ENCODE measurements at places on chromosomes 12 and 14. TPM values are rescaled to one million over a fixed set of nuclear protein-coding genes. Genes with fewer than 3 reads are reported as not detected.

- no peaks in the 10 kb centered on the region for H3K4me1 ChIP-seq
- no peak overlapping the region for H3K27ac ChIP-seq
- no peaks in the 10 kb centered on the region for H3K27me3 ChIP-seq
- H3K4me3 ChIP-seq: no peak overlapping the region
These were observed 89.9 kb upstream of the PPP4R3A start for GRCh38 chr14:91599994-91600393.

- no peaks in the 10 kb centered on the region for H3K27me3 ChIP-seq
- no peak overlapping the region for H3K27ac ChIP-seq
- no peak overlapping the region for H3K4me3 ChIP-seq
- H3K4me1 ChIP-seq: peaks cover 7% of the 10 kb centered on the region
- DNase-seq: no peak
- H3K36me3 ChIP-seq: no peaks in the 10 kb centered on the region
These were observed 15.3 kb upstream of the PIK3C2G start for GRCh38 chr12:18246066-18246465.

DNA sequence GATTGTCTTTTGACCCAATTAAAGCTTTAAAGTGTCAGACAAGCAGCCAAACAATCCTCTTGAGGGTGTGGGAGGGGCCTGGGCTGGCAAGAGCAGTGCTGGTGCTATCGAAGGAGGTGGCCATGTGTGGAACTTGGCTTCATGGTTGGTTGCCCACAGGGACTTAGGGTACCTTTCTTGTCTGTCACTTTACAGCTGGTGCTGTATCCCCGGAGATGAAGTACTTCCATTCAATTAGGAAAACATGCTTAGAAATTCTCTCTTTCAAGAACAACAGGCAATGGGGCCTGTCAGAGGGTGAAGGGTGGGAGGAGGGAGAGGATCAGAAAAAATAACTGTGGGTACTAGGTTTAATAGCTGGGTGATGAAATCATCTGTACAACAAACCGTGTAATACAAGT, 86.5 kb downstream of the DAAM1 start:
- DNase-seq: no peak
- no peaks in the 10 kb centered on the region for H3K27me3 ChIP-seq
- no peak overlapping the region for H3K4me3 ChIP-seq
- no peaks in the 10 kb centered on the region for H3K36me3 ChIP-seq
- peaks cover 46% of the 10 kb centered on the region for H3K4me1 ChIP-seq
- peak overlapping the region; percentile 74 for H3K27ac ChIP-seq

Gene KLRC3
- total RNA-seq: not detected

Gene SYNDIG1L
- total RNA-seq: 0.32 TPM

GRCh38 chr12:104669089-104669721, 212.5 kb downstream of the CHST11 start:
- peak; percentile 75 for DNase-seq
- no peak overlapping the region for H3K4me3 ChIP-seq
- H3K36me3 ChIP-seq: no peaks in the 10 kb centered on the region
- no peaks in the 10 kb centered on the region for H3K27me3 ChIP-seq
- peaks cover 62% of the 10 kb centered on the region for H3K4me1 ChIP-seq
- H3K27ac ChIP-seq: peak overlapping the region; percentile 49

- no peaks in the 10 kb centered on the region for H3K27me3 ChIP-seq
- H3K27ac ChIP-seq: no peak overlapping the region
- H3K36me3 ChIP-seq: no peaks in the 10 kb centered on the region
- no peak for DNase-seq
- no peak overlapping the region for H3K4me3 ChIP-seq
These were observed 149.0 kb upstream of the RMST start for GRCh38 chr12:97313471-97314190.

GRCh38 chr14:85620947-85621346, 91.0 kb downstream of the FLRT2 start:
- no peaks in the 10 kb centered on the region for H3K4me1 ChIP-seq
- DNase-seq: no peak
- no peak overlapping the region for H3K4me3 ChIP-seq
- H3K27me3 ChIP-seq: no peaks in the 10 kb centered on the region
- H3K36me3 ChIP-seq: peaks cover 27% of the 10 kb centered on the region
- no peak overlapping the region for H3K27ac ChIP-seq

GRCh38 chr14:64118892-64119291, 175.3 kb downstream of the ESR2 start:
- H3K4me3 ChIP-seq: no peak overlapping the region
- no peak for DNase-seq
- peaks cover 61% of the 10 kb centered on the region for H3K36me3 ChIP-seq
- peaks cover 7% of the 10 kb centered on the region for H3K4me1 ChIP-seq
- H3K27me3 ChIP-seq: no peaks in the 10 kb centered on the region

Gene LMO3
- total RNA-seq: 1.4 TPM

DNA sequence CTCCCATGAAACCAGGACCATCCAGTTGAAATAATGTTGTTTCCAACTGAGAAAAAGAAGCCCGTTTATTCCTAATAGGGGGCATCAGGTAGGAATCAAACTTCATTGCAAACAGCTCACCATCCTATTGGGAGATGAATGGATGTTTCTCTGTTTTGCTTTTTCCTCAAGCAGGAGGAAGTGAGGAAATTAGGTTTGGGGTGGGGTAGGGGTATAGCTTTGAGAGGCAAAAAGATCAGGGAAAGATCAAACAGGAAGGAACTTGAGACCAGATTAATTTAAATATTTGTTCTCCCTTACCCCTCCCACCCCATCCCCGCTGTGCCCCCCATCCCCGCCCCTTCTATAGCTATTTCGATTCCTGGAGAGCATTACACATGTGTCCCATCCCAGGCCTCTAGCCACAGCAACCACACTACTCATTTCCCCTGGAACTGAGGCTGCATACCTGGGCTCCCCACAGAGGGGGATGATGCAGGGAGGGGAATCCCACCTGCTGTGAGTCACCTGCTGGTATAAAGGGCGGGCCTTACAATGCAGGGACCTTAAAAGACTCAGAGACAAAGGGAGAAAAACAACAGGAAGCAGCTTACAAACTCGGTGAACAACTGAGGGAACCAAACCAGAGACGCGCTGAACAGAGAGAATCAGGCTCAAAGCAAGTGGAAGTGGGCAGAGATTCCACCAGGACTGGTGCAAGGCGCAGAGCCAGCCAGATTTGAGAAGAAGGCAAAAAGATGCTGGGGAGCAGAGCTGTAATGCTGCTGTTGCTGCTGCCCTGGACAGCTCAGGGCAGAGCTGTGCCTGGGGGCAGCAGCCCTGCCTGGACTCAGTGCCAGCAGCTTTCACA, at the start of gene IL23A:
Gene IL23A (plus strand): TSS at position 577 of the 850 bp plus-strand sequence. CDS start 161 bp downstream, at position 738.
- no peak for DNase-seq
- no peak within 1 kb of the TSS for H3K4me3 ChIP-seq
- H3K36me3 ChIP-seq: peaks cover 18% of the 10 kb centered on the region
- H3K27me3 ChIP-seq: no peaks in the 10 kb centered on the region
- H3K4me1 ChIP-seq: peaks cover 6% of the 10 kb centered on the region
- no peak within 1 kb of the TSS for H3K27ac ChIP-seq

DNA sequence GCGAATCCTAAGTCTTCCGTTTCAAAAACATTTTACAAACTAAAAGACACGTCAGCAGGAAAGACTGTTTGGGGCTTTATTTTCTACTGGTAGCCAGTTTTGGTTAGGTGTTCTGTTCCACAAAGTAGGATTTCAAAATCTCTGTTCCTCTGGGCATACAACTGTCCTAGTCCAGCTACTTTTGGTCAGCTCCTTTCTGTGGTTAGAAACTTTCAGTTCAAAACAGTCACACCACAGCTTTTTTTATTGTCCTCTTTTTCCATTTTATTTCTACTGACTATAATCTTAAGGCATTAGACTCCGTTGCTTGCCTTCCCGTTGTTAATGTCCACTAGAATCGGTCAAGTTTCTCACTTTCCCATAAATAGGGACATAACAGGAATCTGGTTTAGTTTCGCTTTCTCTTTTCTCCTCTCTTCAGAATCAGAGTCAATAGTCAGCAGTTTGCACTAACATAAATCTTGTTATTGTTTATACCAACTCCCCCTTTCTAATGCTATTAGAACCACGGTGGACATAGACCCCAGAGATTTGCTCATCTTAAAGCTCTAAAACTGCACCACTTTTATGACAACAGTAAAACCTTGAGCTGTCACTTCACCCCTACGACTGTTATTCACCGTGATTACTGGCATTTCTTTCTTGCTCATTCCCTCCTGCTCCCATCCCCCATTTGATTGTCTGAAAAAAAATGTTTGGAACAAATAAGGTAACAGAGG, 41.5 kb upstream of the NPAS3 start:
- peak overlapping the region; percentile 61 for H3K27ac ChIP-seq
- no peak for DNase-seq
- H3K4me1 ChIP-seq: no peaks in the 10 kb centered on the region
- H3K36me3 ChIP-seq: no peaks in the 10 kb centered on the region
- peak overlapping the region; percentile 46 for H3K4me3 ChIP-seq

DNA sequence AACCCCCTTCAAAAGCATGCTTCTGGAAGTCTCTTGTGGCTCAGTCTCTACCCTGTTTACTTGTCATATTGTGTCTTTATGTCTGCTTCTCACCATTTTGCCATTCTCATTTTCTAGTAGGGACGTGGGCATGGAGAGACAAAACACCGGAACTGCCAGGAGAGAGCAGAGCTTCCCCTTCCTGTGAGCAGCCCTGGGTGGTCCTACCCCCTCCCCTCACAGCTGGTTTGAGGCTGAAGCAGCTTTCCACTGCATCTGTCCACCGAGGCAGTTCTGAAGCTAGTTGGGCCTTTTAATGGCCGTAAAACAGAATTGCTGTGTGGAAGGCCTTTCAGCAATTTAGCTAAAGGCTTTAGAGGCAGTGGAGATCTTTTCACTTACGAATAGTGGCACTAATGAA, 77.0 kb downstream of the PELI2 start:
- H3K4me3 ChIP-seq: no peak overlapping the region
- H3K36me3 ChIP-seq: no peaks in the 10 kb centered on the region
- no peak for DNase-seq
- H3K27me3 ChIP-seq: no peaks in the 10 kb centered on the region
- H3K4me1 ChIP-seq: peaks cover 22% of the 10 kb centered on the region

Gene DAO
- not detected for total RNA-seq

Gene POMT2
- 72.0 TPM for total RNA-seq

- H3K36me3 ChIP-seq: peaks cover 64% of the 10 kb centered on the region
- DNase-seq: no peak
- H3K27ac ChIP-seq: no peak overlapping the region
- no peak overlapping the region for H3K4me3 ChIP-seq
- no peaks in the 10 kb centered on the region for H3K4me1 ChIP-seq
These were observed 42.0 kb downstream of the LGMN start for GRCh38 chr14:92706386-92706785.

Gene TMPRSS12
- total RNA-seq: not detected

DNA sequence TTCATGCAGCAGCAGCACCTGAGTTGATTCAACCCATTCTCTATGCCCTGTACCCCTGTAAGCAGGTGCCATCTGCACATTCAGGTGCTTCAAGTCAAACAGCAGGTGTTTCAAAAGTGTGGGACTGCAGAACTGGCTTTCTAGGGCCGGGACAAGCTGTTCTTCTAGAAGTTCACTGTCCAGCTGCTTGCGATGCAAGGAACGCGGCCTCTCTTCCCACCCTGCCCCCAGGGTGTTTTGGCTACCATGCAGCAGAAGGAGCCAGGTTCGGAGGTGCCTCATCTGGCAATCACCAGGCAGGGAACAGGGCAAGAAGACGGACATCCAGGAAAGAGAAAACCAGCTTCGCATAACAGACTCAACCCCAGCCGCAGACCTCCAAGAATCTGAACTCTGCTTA, 35.2 kb downstream of the TMEM132D start:
- H3K4me3 ChIP-seq: no peak overlapping the region
- no peaks in the 10 kb centered on the region for H3K4me1 ChIP-seq
- H3K36me3 ChIP-seq: no peaks in the 10 kb centered on the region
- no peaks in the 10 kb centered on the region for H3K27me3 ChIP-seq
- DNase-seq: no peak

DNA sequence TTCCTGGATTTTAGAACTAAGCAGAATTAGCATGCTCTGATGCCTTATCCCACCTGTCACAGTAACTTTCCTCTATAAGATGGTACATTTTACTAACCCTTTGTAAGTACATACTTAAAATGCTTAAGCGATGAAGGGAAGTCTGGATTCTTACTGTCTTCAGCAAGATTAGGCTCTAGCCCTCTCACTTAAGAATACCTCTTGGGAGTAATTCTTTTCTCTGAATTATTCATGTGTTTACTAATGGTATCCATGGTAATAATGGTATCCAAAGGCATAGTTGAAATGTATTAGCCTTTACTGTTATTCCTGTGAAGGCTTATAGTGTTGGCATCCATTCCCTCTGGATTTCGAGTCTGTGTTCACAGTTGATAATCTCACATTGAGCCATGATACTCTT, 176.9 kb downstream of the MON2 start:
- no peaks in the 10 kb centered on the region for H3K36me3 ChIP-seq
- DNase-seq: no peak
- no peak overlapping the region for H3K27ac ChIP-seq

Gene SRGAP1
- 10.9 TPM for total RNA-seq

Gene LRFN5
- total RNA-seq: 0.44 TPM

- H3K36me3 ChIP-seq: peaks cover 24% of the 10 kb centered on the region
- H3K4me3 ChIP-seq: peak overlapping the region; percentile 99
- no peak overlapping the region for H3K27ac ChIP-seq
These were observed 1.3 kb downstream of the VIPAS39 start for GRCh38 chr14:77455966-77456640.

- DNase-seq: no peak
- H3K36me3 ChIP-seq: no peaks in the 10 kb centered on the region
- H3K27me3 ChIP-seq: no peaks in the 10 kb centered on the region
- H3K4me3 ChIP-seq: no peak overlapping the region
These were observed 237.3 kb downstream of the RGS6 start for GRCh38 chr14:72169521-72169920.

GRCh38 chr12:51901121-51901817, 6.0 kb upstream of the ACVRL1 start:
- H3K27ac ChIP-seq: no peak overlapping the region
- H3K27me3 ChIP-seq: no peaks in the 10 kb centered on the region
- DNase-seq: peak; percentile 5
- no peak overlapping the region for H3K4me3 ChIP-seq

Gene HOXC13
- total RNA-seq: 16.7 TPM

Gene FOXM1
- 7.6 TPM for total RNA-seq

DNA sequence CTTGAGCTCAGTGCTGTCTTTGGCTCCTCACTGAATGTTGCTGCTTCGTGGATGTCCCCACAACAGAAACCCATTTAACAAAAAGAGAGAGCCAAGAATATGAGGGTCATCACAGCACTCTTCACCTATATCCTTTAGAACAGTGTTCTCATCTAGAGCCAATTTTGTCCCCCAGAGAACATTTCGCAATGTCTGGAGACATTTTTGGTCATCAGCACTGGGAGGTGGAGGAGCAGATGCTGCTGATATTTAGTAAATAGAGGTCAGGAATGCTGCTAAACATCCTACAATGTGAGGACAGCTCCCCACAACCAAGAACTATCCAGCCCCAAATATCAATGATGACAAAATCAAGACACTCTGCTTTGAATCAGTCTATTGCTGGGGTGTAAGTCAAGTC, 92.5 kb downstream of the BBS10 start:
- no peaks in the 10 kb centered on the region for H3K27me3 ChIP-seq
- H3K4me1 ChIP-seq: peaks cover 23% of the 10 kb centered on the region
- DNase-seq: no peak
- H3K27ac ChIP-seq: no peak overlapping the region
- H3K36me3 ChIP-seq: no peaks in the 10 kb centered on the region

GRCh38 chr12:2783936-2784600, 10.7 kb upstream of the FKBP4 start:
- peaks cover 8% of the 10 kb centered on the region for H3K4me1 ChIP-seq
- H3K27me3 ChIP-seq: peaks cover 4% of the 10 kb centered on the region
- H3K36me3 ChIP-seq: no peaks in the 10 kb centered on the region
- H3K4me3 ChIP-seq: peak overlapping the region; percentile 31
- no peak overlapping the region for H3K27ac ChIP-seq

GRCh38 chr14:53470351-53471043, 317.4 kb upstream of the DDHD1 start:
- no peak for DNase-seq
- H3K4me3 ChIP-seq: no peak overlapping the region
- no peak overlapping the region for H3K27ac ChIP-seq
- H3K36me3 ChIP-seq: no peaks in the 10 kb centered on the region
- no peaks in the 10 kb centered on the region for H3K27me3 ChIP-seq

Data from suprapubic skin (tissue), 4 donors.